Hepatocyte (in vitro differentiated cells): ENCODE measurements at places on chromosomes 11 and 22.
A peak's percentile ranks its signal among the peaks of the same experiment; 100 is the strongest.

GRCh38 chr11:25293166-25293565 lies 796.3 kb downstream of the LUZP2 start:
- DNase-seq: no peak

- DNase-seq: peak; percentile 9
Observed at GRCh38 chr22:29912605-29913398, 29.8 kb downstream of the MTMR3 start.

DNA sequence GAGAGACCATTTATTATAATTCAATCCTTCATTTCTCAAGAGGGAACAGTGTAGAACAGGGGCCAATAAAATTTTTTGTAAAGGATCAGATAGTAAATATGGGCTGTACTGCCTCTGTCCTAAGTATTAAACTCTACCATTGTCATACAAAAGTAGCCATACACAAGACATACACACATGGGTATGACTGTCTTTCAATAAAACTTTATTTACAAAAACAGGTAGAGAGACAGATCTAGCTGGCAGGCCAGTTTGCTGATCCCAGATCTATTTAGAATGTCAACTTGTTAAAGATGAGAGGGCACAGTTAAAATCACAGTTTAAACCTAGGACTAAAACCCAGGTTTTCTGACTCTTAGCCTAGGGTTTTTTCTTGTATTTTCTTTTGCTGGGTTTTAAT lies 16.7 kb downstream of the TRAF6 start:
- DNase-seq: no peak

- DNase-seq: no peak
Observed at GRCh38 chr11:72553706-72554105, 119.4 kb upstream of the CLPB start.

DNA sequence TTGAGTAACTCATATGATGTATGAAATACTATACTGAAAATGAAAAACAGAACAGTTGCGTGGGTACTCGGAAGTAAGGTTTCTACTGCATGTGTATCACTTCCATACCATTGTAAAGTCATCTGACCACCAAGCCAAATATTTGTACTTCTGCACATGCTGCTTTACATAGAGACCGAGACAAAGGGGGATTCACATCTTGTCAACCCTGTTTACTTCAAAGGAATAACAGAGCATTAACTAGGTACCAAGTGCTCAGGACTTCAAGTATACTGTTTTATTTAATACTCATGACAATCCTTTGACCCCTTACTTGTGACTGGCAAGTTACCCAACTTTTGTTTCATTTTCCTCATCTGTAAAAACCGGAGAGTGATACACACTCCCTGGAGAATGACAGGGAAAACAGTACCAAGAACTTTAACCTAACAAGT lies 9.9 kb downstream of the MAPK1 start:
- DNase-seq: no peak

GRCh38 chr22:19884161-19884953 lies 29.7 kb upstream of the GNB1L start:
- DNase-seq: no peak

GRCh38 chr11:99773646-99774045 lies 752.9 kb downstream of the CNTN5 start:
- peak; percentile 19 for DNase-seq

DNA sequence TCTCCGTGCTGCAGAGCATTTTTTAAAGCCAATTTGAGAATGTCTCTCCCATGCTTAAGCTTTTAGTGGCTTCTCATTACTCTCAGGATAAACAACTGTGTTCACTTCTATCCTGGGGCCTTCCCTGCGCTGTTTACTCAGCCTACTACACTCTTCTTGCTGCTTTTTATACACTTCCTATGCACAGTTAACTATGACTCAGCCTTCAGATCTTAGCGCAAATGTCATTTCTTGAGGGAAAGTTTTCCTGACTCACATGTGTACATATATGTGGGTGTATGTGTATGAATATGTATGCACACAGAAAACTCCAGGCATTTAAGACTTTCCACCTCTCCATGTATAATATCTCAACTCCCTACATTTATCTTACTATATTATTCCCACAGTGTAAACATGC lies 9.8 kb downstream of the THAP12 start:
- peak; percentile 63 for DNase-seq

- DNase-seq: peak; percentile 39
Observed at GRCh38 chr22:32206774-32207758, 2.2 kb upstream of the RFPL2 start.

DNA sequence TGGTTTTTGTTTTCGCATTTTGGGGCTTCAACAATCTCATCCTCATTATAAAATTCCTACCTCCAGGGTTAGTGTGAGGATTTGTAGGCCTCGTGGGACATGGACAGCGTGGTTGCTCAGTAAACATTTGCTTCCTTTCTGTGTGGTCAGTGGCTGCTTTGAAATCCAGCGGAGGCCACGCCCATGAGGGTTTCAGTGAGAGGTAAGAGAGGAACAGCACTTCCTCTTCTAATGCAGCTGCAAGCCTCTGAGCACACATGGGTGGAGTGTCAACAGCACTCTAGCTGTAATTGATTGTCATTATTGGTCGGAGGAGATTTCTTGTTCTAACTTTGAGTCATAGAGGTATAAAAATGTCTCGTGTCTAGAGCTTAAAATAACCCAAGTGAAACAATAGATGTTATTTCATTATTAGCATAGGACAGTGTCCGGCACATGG lies 6.0 kb upstream of the ARHGAP42 start:
- peak; percentile 77 for DNase-seq

DNA sequence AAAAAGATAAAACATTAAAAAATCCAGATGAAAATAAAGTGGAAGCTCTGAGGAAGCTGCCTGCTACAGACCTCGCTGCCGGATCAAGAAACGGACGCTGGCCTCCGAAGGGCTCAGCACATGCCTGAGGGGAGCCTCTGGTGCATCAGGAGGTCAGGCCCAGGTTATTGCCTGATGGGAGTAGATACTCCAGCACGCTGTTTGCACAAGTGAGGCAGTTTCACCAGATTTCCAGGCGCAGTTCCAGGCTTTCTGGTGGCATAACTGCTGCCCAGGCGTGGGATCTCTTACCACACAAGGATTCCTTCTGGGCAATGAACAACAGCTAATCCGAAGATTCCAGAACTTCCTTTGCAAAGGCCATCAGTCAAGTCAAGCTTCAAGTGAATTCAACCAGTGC lies 154.2 kb downstream of the MPPED1 start:
- no peak for DNase-seq

GRCh38 chr11:103601225-103601846 lies 435.1 kb upstream of the DDI1 start:
- peak; percentile 76 for DNase-seq

DNA sequence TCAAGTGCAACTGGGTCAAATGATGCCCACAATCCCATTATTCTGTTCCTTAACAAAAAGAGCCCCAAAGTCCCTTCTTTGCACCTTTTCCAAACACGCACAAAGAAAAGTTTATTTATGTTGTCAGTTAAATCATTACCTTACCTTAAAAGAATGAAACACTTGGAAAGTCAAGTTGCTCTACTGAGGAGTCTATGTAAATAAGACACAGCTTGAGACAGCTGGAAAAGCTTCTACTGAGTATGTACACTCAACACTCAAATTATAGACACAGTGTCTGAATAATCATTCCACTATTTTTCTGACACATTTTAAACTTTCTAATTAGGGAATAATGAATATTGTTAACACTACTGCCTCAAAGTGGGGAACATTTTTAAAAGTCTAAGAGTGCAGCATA lies 21.6 kb upstream of the PHLDA2 start:
- DNase-seq: no peak

GRCh38 chr22:37749831-37750595 lies 53.2 kb downstream of the TRIOBP start:
- DNase-seq: no peak

DNA sequence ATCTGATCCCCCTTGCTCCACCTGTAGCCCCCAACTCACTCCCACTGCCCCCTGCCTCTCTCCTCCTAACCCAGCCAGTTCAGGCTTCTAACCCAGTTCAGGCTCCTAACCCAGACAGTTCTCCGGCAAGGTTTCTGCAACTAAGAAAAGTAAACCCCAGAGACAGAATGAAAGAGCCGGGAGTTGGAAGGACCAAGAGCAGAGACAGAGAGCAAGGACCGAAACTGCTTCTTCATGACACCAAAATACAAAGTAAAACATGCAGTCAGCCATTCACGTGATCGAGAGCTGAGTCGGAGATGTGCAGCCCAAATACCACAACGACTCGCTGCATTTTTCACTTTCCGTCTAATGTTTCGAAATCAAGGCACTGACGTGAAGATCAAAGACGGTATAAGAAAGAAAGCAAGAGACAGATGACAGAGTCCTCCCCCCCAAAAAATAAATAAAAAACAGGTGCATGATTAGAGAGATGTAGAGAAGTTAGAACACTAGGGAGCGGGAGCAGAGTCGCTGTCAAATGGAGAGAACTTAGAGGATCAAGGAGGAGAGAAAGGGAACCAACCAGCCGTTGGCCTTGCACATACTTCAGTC lies 884 bp downstream of the IL10RA start:
- no peak for DNase-seq
